ENCODE measurements at places on chromosomes 3 and 15.

DNA sequence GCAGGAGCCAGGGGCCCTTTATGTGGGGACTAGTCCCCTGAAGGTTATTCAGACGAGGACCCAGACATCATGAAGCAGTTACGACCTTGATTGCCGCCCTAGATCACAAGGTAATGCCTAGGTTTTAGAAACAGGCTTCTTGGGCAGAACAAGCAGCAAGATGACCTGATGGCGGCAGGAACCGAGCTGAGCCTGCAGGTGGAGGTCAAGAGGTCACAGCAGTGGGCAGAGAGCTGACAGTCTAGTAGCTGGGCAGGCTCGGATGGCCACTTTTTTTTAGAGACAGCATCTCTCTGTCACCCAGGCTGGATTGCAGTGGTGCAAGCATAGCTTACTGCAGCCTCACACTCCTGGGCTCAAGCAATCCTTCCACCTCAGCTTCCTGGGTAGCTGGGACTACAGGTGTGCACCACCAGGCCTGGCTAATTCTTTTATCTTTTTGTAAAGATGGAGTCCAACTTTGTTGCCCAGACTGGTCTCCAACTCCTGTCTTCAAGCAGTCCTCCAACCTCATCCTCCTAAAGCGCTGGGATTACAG is 83.5 kb upstream of the ABHD17C start:
- DNase-seq = no peak

DNA sequence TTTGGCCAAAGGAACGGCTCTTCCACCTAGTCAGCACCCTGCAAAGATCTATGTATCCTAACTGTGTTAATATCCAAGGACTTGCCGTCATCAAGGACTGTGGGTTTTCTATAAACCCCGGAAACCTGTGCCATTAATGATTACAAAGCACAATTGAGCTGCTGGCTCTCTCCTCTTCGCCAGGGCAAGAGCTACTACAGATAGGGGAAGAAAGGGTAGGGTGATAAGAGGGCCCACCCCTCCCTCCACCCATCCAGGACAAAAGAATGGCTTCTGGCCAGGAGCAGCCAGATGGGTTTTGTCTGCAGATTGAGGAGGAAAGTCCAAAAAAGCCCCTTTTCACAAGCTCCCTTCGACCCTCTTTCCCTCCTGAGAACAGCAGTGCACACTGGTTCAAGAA is 9.9 kb downstream of the RFT1 start:
- DNase-seq = no peak

DNA sequence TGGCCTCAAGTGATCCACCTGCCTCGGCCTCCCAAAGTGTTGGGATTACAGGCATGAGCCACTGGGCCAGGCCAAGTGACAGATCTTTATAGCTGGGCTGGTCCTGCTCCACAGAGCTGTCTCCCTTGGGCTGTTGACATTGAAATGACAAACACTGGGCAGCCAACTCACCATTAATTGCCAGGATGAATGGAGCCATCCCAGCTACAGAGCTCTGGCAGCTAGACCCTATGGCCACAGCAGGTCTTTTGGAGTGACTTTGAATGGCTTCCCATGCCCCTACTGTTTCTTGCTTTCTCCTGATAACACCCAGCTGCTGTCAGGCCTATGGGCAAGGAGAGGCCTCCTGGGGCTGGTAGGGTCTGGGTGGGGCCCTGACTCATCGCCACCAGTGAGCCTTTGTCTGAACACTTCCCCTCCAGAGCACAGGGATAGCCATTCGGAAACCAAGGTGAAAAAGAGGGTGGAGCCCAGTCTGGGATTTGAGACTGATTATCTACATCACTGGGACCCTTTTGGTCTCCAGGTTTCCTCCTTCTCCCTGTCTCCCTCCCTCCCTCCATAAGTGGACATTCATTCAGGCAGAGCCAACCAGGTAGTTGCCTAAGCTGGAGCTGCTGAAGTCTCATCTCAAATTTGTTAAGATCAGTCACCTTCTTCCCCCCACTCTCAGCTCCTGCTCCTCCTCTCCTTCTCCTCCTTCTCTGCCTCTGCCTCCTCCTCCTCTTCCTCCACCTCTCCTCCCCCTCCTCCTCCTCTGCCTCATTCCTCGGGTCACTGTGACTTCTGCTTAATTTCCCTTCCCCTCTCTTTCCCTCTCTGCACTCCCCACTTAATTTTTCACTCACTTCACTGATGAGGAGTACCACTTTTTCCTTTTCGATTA is 34.0 kb downstream of the BHLHE40 start:
- DNase-seq = peak; percentile 69

GRCh38 chr3:64943866-64944265 is 256.1 kb upstream of the ADAMTS9 start:
- DNase-seq = no peak

GRCh38 chr3:139846729-139847128 is 88.3 kb upstream of the CLSTN2 start:
- no peak for DNase-seq

DNA sequence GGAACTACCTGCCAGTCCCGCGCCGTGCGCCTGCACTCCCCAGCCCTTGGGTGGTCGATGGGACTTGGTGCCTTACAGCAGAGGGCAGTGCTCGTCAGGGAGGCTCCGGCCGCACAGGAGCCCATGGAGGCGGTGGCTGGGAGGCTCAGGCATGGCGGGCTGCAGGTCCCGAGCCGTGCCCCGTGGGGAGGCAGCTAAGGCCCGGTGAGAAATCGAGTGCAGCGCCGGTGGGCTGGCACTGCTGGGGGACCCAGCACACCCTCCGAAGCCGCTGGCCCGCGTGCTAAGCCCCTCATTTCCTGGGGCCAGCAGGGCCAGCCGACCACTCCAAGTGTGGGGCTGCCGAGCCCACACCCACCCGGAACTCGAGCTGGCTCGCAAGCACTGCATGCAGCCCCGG is 580.2 kb downstream of the ZIC1 start:
- no peak for DNase-seq

- peak; percentile 92 for DNase-seq
These were observed at the start of gene DPP8 for GRCh38 chr15:65516997-65517865. TSS of gene DPP8 (minus strand) at chr15:65517689. CDS start at chr15:65512553, 5,136 bp downstream.

- no peak for DNase-seq
These were observed 6.9 kb downstream of the LRRN1 start for GRCh38 chr3:3806092-3806491.

DNA sequence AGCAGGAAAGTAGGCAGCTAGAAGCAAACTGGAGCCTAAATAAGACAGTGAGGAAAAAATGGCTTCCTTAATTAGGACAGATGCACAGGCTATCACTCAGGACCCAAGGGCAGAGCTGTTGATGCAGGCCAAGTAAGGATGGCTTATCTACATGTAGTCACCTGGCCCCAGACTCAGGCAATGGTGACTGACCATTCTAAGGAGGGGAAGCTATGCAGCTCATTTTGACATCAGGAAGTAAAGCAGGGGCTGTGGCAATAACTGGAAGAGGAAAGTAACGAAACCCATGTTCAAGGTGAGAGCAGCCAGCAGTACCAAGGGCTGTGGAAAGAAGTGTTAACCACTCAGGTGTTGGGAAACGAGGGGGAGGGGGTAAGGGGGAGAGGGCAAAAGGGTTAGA is 16.2 kb downstream of the ACAD11 start:
- peak; percentile 5 for DNase-seq

DNA sequence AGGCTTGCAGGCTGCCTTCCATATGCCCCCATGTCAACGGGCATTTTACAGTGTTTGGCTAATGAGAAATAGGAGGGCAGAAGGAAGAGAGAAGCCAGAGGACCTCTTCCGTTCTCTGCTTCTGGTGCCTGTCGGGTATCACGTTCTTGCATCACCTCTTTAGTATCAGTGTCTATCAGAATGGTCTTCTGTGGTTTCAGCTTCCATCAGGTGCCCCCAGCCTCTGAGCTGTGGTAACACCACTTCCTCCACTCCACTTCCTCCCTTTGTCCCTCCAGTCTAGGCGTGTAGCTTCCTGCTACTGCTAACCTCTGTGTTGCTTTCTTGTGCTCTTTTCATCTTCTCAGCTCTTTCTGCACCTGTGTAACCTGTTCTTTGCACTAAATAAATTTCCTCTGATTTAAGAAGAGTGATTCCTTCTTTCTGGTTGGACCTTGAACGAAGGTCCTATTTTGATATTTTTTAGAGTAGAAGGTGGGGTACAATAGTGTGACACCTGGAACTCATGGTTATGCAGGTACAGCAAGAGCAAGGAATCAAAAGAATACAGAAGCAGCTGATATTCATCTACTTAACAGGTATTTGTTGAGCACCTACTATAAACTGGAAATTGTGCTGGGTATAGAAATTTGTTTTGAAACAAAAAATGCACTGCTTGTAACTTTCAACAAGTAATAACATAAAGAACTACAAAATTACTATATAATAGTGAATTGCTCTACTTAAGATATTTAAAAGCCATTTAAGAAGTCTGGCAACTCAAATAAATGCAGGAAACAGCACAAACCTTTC is 27.4 kb upstream of the FOXB1 start:
- DNase-seq = peak; percentile 73

DNA sequence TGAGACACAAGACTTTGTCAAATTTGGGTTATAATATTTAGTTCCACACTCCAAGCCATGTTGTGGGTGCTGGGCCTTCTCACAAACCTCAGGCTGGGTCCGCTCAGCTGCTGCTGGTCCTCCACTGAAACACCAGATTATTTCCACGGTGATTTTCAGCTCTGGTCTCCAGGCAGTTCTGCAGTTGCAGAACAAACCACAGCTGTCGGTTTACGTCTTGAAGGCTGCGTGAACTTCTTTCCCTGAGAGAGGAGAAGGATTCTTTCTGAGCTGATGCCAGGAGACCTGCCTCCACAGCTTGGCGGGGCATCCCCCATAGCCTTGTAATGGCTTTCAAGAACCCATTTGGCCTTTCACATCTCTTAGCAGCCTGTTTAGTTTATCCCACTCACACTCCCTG is 16.2 kb downstream of the GALNT15 start:
- no peak for DNase-seq

- DNase-seq = no peak
These were observed 28.6 kb upstream of the SH3BP5 start for GRCh38 chr3:15360788-15361493.

- DNase-seq = no peak
These were observed 111.2 kb downstream of the EFHB start for GRCh38 chr3:19822805-19823204.

DNA sequence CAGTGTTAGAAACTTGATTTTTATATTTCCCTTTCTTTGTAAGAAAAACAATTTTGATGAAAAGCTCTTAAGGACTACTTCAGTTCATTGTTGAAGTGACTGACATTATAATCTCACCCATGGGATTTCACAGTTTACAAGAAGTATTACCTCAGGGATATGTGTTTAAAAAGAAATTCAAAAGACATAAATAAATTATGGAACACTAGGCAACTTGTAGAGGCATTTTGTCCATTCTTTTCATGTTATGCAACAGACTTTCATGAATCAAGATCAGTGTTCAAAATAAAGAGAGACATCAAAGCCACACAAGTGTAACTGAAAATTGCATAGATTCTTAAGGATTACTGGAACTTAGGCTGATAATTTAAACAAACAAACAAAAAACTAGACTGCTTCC is 196.8 kb upstream of the AGTR1 start:
- no peak for DNase-seq

DNA sequence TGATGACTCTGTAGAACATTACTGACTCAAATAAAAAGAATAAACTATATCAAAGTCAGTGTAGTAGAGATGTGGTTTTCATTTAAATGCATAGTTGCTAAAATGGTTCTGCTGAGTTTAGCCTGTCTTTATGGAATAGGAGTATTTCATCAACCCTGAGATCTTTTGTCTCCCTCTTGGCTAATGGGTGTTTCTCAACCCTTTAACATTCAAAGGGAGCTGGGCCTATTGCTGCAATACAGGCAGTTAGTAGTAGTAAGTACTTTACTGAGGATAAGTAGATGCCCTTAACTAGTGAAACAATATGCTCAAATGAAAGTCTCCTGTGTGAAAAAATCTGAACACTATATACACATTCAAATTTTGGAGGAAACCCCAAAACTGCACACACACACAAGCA is 184.7 kb upstream of the TTC14 start:
- no peak for DNase-seq

- DNase-seq = no peak
These were observed 116.8 kb upstream of the COL8A1 start for GRCh38 chr3:99521551-99521950.

DNA sequence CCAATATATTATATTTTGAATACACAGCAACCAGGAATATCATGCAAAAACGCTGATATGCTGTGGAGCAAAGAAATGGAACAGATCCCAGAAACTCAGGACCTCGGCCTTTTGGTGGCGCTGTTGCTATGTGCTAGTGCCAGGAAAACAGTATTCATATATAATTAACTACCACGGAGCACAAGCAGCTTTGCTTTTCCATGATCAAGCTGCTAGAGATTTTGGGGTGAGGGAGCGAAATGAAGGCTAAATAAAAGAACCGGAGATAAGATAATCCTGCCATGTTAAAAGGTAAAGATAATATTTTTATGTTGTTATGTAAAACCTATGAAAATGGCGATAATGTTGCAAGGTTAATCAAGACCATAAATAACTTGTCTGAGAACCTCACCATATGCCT is 157.7 kb upstream of the FAM3D start:
- no peak for DNase-seq

All from NK-92 treated with Interleukin-12 subunit alpha and Interleukin-12 subunit beta, amount 100 ng/mL, for 24 hours (cell line).